SJSA1 (cell line): ENCODE measurements at places on chromosomes 13 and 19. TPM values are rescaled to one million over a fixed set of nuclear protein-coding genes. Genes with fewer than 3 reads are reported as not detected.

GRCh38 chr13:32627793-32628192 lies 41.5 kb downstream of the PDS5B start:
- no peak for DNase-seq

Gene DNAAF3
- 0.18 and 3.2 TPM in 2 replicates for total RNA-seq

Gene ZNF846
- total RNA-seq, result 3.5 and 6.3 TPM in 2 replicates

Gene GPC6
- total RNA-seq, result 0.88 and 1.6 TPM in 2 replicates

Gene FBXO27
- 1.5 TPM in 1 of 2 replicates, not detected in the other for total RNA-seq

Gene DAND5
- 0.41 TPM in 1 of 2 replicates, not detected in the other for total RNA-seq

DNA sequence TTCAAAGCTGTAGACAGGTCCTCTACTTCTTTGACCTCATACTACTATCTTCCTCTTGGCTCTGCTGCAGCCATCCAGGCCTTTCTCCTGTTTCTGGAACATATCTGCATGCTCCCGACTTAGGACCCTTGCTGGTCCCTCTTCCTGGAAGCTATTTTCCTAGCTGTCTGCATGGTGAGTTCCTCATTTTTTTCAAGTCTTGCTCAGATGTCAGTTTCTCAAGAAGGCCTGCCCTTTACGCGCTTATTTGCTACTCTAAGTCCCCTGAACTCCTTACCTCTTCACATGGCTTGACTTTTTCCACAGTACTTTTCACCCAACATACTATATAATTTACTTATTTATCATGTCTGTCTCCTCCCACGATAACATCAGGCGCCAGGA lies 31.4 kb downstream of the DNAJC3 start:
- no peak for DNase-seq

Gene SLC15A1
- not detected in 2 replicates for total RNA-seq

GRCh38 chr13:28637714-28638355 lies 21.1 kb upstream of the POMP start:
- no peak for DNase-seq

Gene DNAJC15
- 20.7 and 25.2 TPM in 2 replicates for total RNA-seq

GRCh38 chr13:46165485-46166223 lies 16.3 kb downstream of the LCP1 start:
- peak; percentile 51 for DNase-seq
